Activated CD8-positive, alpha-beta memory T cell treated with anti-CD3 and anti-CD28 coated beads for 1 hour (primary cell): ENCODE measurements at places on chromosomes 3 and 15.

- DNase-seq: no peak
These were observed 76.8 kb upstream of the DPH6 start for GRCh38 chr15:35622641-35623340.

DNA sequence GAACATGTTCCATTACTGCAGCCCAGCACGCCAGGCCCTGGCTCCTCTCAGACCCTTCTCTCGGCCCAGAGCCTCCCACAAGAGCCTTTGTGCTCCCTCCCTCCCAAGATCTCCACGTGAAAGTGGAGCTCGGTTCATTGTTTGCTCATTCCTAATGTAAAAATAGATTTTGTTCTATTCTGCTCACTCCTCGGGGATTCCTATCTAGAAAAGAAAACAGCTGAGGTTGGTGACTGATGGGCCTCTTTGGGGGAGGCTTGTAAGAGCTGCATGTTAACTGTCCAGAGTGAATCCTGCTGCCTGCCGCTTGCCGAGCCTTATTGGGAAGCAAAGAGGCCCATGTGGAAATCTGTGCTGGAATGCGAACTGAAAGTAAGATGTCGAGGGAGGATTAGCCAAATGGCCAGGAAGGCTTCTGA, 267.1 kb downstream of the LRTM1 start:
- no peak for DNase-seq

DNA sequence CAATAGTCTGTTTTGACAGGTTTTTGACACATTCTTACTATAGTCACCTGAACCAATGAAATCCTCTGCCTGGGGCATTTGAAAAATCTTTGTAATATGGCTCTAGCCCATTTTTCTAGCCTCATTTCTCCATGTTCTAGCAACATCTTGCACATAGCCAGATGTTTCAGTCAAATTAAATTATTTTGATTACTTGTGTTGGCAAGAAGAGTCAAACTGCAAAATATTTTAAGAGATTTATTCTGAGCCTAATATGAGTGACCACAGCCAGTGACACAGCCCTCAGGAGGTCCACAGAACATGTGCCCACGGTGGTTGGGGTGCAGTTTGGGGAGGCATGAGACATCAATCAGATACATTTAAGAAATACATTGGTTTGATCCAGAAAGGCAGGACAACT, 6.9 kb downstream of the IFT122 start:
- DNase-seq: no peak

GRCh38 chr3:86958534-86958933, 32.4 kb downstream of the VGLL3 start:
- no peak for DNase-seq

GRCh38 chr3:152466784-152467183, 198.1 kb downstream of the MBNL1 start:
- no peak for DNase-seq

DNA sequence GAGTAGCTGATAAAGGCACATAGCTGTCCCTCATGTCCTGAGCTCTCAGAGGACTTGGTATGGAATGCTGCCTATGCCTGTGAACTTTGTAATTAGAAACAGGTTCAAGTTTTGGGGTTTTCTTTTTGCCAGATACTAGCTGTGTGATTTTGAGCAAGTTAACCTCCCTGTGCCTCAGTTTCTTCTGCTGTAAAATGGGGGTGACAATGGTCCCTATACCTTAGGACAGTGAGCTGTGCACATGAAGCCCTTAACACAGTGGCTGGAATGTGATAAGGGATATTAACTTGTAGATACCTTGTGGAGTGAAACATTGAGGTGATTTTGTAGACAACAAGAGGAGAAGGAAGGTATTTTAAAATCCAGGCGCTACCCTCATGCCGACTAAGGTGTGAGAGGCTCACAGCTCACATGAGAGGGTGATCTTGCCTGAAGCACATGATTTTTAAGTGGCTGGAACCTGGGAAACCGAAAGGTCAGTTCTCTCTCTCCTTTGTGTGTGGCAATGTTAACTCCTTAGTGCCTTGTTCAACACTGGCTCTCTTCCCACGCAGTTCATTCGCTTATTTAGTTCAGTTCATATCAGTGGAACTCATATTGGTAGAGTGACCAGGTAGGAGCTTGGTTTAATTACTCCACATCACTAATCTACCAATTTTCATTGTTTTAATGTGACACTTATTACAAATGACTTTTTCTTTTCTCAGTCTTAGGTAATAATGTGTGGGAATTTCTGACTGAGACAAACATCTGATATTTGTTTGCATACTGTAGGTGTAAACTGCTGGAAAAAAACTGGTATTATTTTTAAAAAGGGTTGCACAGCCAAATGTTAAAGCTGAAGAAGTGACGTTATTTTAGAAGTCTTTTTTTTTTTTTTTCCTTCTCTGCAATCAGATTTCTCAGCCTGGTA, 236.2 kb downstream of the ITPR1 start:
- DNase-seq: no peak
